T-helper 9 cell (primary cell): ENCODE measurements at places on chromosomes 3 and 15.

DNA sequence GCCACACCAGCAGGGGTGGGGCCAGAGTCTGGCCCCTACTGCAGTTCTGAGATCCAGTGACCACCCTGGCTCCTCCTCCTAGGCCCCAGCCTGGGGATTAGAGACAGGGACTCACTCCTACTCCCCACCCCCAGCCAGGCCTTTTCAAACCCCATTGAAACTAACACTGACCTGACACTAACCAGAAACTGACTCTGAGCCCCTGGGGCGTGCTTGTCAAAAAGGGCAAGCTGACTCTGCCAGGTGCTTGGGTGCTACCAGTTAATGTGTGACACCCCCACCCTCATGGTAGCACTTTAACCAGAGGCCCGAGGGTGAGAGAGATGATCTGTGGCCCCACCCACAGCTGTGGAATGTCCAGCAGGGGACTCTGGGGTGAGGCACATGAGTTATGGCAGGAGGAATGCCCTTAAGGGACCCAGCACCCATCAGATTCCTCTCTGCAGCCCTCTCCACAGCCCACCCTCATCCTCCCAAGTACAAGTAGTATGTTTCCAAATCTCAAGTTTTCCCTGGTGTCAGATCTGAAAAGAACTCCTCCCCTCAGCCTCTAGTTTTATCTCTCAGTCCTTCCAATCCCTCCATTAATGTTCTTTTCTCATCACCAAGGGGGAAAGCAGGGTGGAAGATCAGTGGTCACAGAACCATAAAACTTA, 1.4 kb downstream of the PTH1R start:
- no peak for DNase-seq

- DNase-seq: no peak
These were observed 47.9 kb upstream of the TRAK1 start for GRCh38 chr3:42043099-42043813.

- no peak for DNase-seq
These were observed 209.5 kb downstream of the PLOD2 start for GRCh38 chr3:145951441-145951840.

GRCh38 chr15:66198757-66199156, 54.8 kb downstream of the MEGF11 start:
- DNase-seq: no peak

DNA sequence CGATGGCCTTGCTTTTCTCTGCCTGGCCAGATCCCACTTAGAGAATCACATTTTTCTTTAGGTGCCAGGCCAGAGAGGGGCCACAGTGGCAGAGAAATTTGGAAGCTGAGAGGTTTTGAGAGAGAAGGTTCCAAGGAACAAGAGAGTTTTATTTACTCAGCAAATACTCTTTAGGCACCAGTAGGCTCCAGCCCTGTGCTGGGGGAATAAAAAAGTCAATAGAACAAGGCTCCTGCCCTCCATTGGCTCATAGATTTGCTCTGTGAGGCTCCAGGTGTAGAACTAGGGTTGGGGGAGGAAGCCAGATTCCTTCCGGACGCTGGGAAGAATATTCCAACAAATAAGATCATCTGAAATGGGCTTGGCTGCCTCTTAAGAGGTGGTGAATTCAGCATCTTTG, 59.9 kb downstream of the ST8SIA2 start:
- no peak for DNase-seq

- DNase-seq: no peak
These were observed 16.1 kb downstream of the BDH1 start for GRCh38 chr3:197539651-197540051.

DNA sequence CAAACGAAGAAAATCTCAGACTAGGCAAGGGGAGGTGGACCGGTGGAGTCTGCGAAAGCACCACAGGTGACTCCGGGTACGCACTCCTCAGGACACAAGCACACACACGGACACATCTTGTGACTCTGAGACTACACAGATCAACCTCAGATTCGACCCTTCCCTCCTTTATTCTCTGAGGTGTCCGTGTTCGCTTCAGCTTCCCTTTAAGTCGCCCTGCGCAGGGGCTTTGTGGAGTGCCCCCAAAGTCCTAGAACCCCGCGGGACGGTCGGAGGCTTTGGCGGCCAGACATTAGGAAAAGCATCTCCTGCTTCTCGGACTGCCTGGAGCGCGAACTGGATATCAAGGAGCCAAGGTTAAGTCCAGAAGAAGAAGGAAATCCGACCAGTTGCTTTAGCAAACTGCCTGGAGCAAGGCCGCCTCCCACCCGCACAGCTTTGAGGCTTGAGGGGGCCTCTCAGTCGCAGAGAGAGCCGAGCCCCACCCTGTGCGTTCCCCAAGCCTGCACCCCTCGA, 730 bp downstream of the DGKG start:
- DNase-seq: no peak

GRCh38 chr15:62165793-62166375, 799 bp upstream of the C2CD4B start:
- no peak for DNase-seq

DNA sequence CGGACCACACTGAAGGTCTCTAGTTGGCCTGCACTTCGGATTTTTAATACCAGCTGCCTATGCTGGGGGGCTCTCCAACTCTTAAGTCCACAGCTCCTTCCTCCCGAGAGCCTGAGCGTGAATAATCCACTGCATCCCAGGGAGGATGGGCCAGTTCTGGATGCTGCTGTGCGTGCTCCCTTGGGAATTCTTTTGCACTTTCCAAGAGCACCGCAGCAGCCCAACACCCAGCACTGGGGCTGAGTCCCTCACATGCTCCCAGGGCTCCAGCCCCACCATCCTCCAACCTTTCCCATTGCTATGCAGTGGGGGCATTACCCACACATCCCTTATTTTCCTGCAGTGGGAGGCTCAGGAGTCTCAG, 136.4 kb upstream of the IQSEC1 start:
- DNase-seq: no peak

DNA sequence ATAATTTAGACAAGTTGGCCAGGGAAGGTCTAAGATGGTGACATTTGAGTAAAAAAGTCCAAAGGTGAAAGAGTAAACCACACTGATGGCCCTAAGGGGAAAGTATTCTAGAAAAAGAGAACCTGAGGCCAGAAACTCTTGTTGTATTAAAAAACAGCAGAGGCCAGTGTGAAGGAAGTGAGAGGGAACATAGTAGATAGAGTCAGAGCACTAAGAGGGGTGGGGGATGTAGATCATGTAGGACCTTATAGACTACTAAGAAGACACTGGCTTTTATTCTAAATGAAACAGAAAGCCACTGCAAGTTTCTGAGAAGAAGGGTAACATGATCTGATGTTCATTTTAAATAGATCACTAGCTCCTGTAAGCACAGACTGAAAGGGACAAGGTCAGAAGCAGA, 14.5 kb downstream of the POLQ start:
- DNase-seq: no peak

DNA sequence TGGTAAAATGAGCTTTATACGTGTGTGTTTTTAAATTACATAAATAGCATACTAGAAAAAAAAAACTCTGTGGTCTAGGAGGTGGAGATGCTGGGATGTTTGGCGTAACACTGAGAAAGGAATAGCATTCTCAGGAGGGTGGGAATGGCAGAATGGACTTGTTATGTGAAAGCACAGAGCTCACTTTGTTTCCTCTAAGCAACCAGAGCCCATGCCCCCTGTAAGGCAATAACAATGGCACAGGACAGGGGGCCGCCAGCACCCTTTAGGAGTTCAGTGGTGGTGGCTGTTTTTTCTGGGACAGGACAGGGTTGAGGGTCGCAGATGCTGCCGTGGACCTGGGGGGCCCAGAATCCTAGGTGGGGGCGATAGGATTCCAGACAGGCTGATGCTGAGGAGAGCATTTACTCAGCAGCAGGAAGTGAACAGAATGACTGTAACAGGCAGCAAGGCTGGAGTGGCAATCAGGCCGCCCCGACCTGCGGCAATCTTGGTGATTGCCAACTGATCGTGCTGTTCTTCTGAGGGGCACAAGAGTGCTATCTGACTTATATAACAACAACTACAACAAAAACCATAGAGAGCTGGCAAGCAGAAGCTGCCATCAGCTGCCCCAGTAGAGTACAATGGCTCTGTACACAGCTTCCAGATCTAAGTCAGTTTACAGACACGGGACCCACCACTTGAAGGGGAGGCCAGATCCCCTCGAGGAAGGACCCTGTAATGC, 160.4 kb downstream of the UACA start:
- DNase-seq: no peak

DNA sequence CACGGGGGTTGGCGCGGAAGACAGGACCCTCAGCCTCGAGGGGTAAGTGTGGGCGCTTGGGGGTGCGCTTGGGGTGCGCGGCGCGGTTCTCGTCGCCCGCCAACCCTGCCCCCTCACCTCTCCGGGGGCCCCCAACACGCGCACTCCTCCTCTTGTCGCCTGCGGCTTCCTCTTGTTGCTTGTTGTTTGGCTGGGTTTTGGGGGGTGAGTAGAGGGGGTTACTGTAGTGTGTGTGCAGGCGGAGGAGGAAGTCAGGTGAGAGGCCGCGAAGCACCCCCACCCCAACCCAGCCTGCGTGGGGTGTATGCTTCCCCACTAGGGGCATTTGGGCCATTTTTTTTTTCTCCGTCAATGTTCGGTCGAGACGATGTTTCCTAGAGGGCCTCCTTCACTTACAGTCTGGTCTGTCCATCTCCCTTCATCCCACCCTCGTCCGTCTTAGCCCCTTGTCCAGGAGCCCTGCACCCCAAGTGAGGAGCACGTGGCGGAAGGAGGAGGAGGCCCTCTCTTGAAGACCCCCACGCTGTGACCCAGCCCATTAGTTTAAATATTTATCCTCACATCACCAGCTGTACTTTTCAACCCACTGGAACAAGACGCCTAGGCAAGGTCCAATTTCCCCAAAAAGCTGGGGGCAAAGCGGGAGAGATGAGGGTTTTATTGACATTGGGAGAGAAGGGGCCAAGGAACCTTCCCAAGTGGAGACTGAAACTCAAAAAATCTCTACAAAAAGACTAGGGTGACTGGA, 20.4 kb upstream of the SATB1 start:
- peak; percentile 59 for DNase-seq

DNA sequence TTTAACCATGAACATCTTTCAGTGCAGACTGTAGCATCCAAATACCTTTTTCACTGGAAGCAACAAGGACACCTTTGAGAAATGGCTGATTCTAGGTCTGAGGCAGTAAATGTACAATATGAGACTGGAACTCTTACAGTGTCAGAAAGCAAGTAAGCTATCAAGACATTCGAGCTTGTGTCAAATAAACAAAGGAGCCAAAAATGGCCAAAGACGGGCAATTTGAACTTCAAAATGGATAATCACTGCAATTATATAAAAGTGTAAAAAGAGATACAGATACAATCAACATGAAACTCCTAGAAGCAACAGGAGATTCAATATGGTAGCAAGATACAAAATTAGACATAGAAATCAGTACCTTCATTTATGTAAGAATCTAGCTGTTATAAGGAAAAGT, 138.5 kb upstream of the CCDC54 start:
- DNase-seq: no peak

DNA sequence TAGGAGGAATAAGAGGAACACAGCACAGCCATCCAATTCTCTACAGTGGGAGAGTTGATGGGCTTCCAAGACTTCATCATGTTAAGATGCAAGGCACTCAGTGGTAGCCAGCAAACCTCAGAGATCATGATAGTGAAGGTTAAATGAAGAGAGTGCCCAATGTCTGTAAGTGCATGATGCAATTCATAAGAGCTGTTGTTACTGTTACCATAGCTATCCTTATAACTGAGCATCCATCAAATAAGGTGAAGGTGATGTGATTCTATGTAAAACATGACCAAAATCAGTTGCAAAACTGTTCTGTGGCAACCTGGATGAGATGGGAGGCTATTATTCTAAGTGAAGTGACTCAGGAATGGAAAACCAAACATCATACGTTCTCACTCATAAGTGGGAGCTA, 289.7 kb downstream of the MAGI1 start:
- no peak for DNase-seq
